Right lobe of liver (tissue), 6 donors: ENCODE measurements at places on chromosomes 16 and 17. TPM values are rescaled to one million over a fixed set of nuclear protein-coding genes. Genes with fewer than 3 reads are reported as not detected.

Gene SEPTIN1
- total RNA-seq, result 1.3 TPM

Gene PRSS36
- 0.98 TPM for total RNA-seq

Gene COX6A2
- not detected for total RNA-seq

Gene CHP2
- not detected for total RNA-seq

Gene CBLN1
- total RNA-seq, result 0.22 TPM

Gene NT5M
- total RNA-seq, result 0.61 TPM

Gene OR2C1
- not detected for total RNA-seq

Gene ABCC3
- total RNA-seq, result 146 TPM

Gene GJD3
- total RNA-seq, result not detected

GRCh38 chr17:83035722-83036121 lies 43.7 kb upstream of the METRNL start:
- no peaks in the 10 kb centered on the region for H3K36me3 ChIP-seq
- H3K4me1 ChIP-seq, result no peaks in the 10 kb centered on the region
- H3K27me3 ChIP-seq, result no peaks in the 10 kb centered on the region
- no peak for DNase-seq

GRCh38 chr17:28657756-28658155 lies 4.0 kb downstream of the SDF2 start:
- H3K27me3 ChIP-seq, result no peaks in the 10 kb centered on the region
- DNase-seq, result no peak
- no peaks in the 10 kb centered on the region for H3K36me3 ChIP-seq
- H3K4me1 ChIP-seq, result no peaks in the 10 kb centered on the region

- no peak overlapping the region for H3K4me3 ChIP-seq
- peak; percentile 33 for DNase-seq
- H3K27me3 ChIP-seq, result no peaks in the 10 kb centered on the region
- no peak overlapping the region for H3K27ac ChIP-seq
- no peaks in the 10 kb centered on the region for H3K36me3 ChIP-seq
Observed at GRCh38 chr16:14399378-14400284, 230.4 kb downstream of the PARN start.

GRCh38 chr16:58331024-58331707 lies 36.3 kb upstream of the PRSS54 start:
- H3K27ac ChIP-seq, result no peak overlapping the region
- H3K4me1 ChIP-seq, result peaks cover 3% of the 10 kb centered on the region
- DNase-seq, result no peak
- no peaks in the 10 kb centered on the region for H3K27me3 ChIP-seq
- H3K4me3 ChIP-seq, result no peak overlapping the region

DNA sequence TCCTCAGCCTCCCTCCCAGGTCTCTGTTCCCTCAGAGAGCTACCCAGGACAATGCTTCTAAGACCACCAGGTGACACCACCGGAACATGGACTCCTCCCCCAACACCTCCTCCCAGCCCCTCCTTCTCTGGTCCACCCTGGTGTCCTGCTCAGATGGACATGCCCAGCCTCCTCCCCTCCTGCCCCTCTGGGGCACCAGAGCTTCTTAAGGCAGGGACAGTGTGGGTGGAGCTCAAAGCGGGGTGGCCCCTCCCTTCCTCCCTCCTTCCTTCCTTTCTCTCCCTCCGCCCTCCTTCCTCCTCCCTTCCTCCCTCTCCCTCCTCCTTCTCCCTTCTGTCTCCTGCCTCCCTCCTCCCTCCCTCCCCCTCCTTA lies 22.7 kb downstream of the TRPV3 start:
- H3K36me3 ChIP-seq, result no peaks in the 10 kb centered on the region
- no peaks in the 10 kb centered on the region for H3K27me3 ChIP-seq
- no peak overlapping the region for H3K4me3 ChIP-seq
- no peak overlapping the region for H3K27ac ChIP-seq
- DNase-seq, result no peak

DNA sequence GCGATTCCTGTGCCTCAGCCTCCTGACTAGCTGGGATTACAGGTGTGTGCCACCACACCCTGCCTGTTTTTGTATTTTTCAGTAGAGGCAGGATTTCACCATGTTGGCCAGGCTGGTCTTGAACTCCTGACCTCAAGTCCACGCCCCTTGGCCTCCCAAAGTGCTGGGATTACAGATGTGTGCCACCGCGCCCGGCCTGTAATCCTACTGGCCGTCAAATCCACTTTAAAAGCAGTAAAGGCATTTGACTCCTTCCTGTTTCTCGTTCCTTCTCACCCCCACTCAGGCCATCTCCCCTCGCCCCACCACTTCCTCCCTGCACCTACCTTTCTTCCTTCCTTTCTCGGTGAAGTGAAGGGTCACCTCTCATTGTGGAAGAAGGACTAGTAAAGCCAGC lies 69.4 kb upstream of the CREBBP start:
- no peak overlapping the region for H3K27ac ChIP-seq
- no peaks in the 10 kb centered on the region for H3K4me1 ChIP-seq
- no peaks in the 10 kb centered on the region for H3K27me3 ChIP-seq
- H3K36me3 ChIP-seq, result no peaks in the 10 kb centered on the region
- DNase-seq, result no peak
- no peak overlapping the region for H3K4me3 ChIP-seq

DNA sequence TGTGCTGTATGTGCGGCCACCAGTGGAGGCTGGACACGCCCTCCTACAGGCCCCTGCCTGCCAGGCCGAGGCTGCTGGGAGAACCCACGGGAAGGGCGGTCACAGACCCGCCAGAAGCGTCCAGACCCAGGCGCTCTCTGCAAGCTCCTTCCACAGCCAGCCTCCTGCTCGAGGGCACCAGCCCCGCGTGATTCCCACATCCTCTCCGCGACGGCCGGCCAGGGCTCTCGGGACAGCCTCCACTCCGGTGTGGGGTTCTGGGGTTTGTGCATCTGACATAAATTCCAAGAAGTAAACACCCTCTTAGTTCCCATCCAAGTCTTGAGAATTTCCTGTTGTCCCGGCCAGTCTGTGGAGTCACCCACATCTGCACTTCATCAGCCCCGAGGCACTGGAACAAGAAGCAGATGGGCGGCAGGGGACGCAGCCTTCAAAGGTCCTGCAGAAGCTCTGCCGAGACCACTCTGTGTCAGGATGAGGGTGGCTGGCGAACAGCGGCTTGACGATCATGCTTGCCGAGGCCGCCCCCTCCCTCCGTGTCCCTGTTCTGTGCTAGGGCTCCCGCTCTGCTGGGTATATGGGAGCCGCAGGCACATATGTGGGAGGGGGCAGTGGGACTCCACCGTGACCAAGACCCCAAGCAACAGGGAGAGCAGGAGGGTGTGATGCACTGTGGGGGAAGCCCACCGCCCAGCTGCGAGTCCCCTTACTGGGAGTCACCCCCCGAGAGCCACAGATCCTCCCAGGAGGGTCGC lies 2.4 kb upstream of the TMEM204 start:
- no peaks in the 10 kb centered on the region for H3K36me3 ChIP-seq
- peak; percentile 38 for DNase-seq
- H3K4me1 ChIP-seq, result no peaks in the 10 kb centered on the region

DNA sequence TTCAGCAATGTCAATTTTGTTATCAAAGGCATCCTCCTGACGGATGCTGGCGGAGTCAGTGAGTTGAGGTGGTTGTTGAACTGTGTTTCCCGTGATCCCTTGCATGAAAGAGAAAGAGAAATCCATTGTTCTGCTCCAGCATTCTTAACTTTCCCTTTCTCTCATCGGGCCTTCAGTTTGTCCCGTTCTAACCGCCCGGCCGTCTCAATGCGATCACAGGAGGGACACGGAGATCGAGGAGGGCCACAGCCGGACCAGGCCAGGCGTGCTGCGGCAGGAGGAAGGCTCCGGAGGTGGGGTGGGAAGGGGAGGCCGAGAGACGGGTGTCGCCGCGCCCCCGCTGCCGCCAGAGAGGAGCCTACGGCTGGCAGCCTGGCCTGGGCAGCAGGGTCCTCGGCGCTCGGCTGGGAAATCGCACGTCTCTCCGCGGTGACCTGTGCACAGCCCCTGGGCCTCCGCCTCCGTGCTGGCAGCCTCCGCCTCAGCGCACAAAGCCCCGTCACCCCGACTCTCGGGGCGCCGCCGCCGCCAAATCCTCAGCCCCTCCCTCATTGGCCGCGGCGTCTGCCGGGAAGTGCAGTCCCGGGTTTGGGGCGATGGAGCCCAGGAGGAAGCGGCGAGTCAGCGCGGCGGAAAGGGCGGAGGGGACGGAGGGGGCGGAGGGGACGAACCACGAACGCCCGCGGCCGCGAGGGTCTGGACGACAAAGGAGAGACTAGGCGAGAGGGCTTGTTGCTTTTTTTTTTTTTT lies 38.1 kb downstream of the SOST start:
- peak overlapping the region; percentile 91 for H3K27ac ChIP-seq
- peaks cover 4% of the 10 kb centered on the region for H3K4me1 ChIP-seq
- peak; percentile 83 for DNase-seq
- H3K4me3 ChIP-seq, result peak overlapping the region; percentile 84
- no peaks in the 10 kb centered on the region for H3K36me3 ChIP-seq
- no peaks in the 10 kb centered on the region for H3K27me3 ChIP-seq

- no peaks in the 10 kb centered on the region for H3K27me3 ChIP-seq
- peaks cover 5% of the 10 kb centered on the region for H3K36me3 ChIP-seq
- H3K4me3 ChIP-seq, result no peak overlapping the region
- DNase-seq, result no peak
- peaks cover 36% of the 10 kb centered on the region for H3K4me1 ChIP-seq
Observed at GRCh38 chr17:8441690-8442089, 6.0 kb downstream of the NDEL1 start.

DNA sequence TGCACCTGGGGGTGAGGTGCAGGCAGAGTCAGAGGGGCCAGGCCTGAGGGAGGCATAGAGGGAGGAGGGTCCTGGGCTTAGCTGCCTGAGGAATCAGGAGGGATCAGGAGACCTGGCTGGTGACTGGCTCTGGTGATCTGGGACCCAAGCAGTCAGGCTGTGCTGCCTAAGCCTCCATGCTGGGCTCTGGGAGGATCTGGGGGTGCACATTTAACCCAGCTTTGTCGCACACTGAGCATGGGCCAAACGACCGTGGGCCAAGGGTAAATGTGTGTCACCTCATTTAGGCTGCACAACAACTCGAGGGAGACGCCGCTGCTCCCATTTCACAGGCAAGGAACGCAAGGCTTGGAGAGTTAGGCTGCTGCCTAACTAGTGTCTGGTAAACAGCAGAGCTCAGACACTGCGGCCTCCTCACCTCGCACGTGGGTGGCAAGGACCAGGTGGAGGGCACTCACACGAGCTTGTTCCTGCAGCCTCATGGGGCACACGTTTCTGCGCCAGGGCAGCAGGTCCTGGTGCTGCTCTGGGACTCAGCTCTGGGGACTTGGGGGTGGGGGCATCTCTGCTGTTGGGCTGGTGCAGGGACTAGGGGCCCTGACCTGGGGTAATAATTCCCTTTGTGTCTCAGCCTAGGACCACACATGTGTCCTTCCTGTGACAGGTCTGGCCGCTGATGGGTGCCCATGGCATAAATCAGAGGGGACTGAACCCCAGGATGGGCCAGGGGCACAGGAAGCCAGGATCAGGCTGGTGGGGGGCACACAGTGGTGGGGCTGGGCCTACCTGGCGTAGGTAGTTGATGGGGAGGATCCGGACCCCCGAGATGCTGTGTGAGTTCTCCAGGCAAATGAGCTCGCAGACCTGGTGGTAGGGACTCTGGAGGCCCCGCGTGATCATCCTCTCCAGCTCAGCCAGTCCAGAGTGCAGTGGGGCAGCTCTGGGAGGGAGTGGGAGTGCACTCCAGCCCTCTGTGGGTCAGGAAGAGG lies 18.7 kb downstream of the TMEM235 start:
- H3K27ac ChIP-seq, result no peak overlapping the region
- H3K36me3 ChIP-seq, result no peaks in the 10 kb centered on the region
- peak overlapping the region; percentile 5 for H3K4me3 ChIP-seq
- H3K27me3 ChIP-seq, result no peaks in the 10 kb centered on the region
- no peak for DNase-seq

- H3K27ac ChIP-seq, result no peak overlapping the region
- H3K4me1 ChIP-seq, result no peaks in the 10 kb centered on the region
- no peak overlapping the region for H3K4me3 ChIP-seq
Observed at GRCh38 chr17:48432820-48433775, 3.1 kb upstream of the SKAP1 start.

DNA sequence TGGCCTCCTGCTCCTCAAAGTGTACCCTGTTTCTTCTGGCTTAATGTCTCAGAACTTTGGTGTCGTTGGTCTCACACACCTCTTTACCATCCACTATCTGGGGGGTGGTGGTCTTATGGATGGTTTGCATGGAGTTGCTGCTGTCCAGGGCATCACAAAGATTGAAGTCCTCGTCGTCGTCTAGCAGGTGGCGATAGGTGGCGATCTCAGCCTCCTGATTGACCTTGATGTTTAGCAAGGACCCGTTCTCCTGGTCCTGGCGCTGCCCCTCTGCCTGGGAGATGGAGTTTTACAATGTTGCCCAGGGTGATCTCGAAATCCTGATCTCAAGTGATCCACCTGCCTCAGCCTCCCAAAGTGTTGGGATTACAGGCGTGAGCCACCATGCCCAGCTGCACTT lies 31.1 kb upstream of the HELZ start:
- H3K27ac ChIP-seq, result no peak overlapping the region
- no peak overlapping the region for H3K4me3 ChIP-seq
- H3K27me3 ChIP-seq, result no peaks in the 10 kb centered on the region
- peak; percentile 32 for DNase-seq
- H3K36me3 ChIP-seq, result no peaks in the 10 kb centered on the region

DNA sequence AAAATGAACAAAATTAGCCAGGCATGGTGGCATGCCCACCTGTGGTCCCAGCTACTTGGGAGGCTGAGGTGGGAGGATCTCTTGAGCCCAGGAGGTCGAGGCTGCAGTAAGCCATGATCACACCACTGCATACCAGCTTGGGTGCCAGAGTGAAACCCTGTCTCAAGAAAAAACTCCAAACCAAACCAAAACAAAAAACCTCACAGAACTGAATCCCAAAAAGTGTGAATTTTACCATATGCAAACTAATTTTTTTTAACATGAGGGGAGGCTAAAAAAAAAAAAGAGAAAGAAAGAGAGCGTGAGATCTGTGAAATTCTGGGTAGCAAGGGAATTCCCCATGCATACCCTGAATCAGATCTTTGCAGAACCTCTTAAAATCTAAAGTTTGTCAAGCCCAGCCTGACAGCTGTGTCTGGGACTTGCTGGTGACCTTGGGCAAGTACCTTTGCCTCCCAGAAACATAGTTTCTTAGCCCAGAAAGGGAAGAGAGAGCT lies 17.1 kb upstream of the CDH1 start:
- no peaks in the 10 kb centered on the region for H3K36me3 ChIP-seq
- H3K27me3 ChIP-seq, result no peaks in the 10 kb centered on the region
- no peak for DNase-seq
- no peak overlapping the region for H3K4me3 ChIP-seq
- no peaks in the 10 kb centered on the region for H3K4me1 ChIP-seq
